ENCODE measurements at places on chromosomes 2 and 18. TPM values are rescaled to one million over a fixed set of nuclear protein-coding genes. Genes with fewer than 3 reads are reported as not detected.

GRCh38 chr2:14428056-14428455 is 204.5 kb upstream of the LRATD1 start:
- no peak for DNase-seq

DNA sequence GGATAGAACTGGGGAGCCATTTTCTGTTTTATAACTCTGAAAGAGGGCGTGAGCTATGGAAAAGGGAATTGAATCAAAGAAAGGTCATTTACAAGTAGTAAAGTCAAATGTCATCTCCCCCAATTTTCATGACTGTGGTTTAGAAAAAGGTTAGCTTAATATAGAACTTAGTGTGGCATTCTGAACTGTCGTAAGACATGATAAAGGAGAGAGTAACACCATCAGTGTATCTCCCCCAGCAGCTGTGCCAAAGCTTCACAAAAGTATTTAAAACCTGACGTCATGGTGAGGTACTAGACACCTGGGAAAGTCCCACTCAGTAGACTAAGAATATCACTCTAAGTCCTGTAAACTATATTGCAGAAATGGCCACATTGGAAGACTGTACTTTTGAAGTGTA is 5.8 kb upstream of the IKZF2 start:
- no peak for DNase-seq

- DNase-seq = no peak
These were observed 586.0 kb upstream of the VRK2 start for GRCh38 chr2:57460396-57461276.

DNA sequence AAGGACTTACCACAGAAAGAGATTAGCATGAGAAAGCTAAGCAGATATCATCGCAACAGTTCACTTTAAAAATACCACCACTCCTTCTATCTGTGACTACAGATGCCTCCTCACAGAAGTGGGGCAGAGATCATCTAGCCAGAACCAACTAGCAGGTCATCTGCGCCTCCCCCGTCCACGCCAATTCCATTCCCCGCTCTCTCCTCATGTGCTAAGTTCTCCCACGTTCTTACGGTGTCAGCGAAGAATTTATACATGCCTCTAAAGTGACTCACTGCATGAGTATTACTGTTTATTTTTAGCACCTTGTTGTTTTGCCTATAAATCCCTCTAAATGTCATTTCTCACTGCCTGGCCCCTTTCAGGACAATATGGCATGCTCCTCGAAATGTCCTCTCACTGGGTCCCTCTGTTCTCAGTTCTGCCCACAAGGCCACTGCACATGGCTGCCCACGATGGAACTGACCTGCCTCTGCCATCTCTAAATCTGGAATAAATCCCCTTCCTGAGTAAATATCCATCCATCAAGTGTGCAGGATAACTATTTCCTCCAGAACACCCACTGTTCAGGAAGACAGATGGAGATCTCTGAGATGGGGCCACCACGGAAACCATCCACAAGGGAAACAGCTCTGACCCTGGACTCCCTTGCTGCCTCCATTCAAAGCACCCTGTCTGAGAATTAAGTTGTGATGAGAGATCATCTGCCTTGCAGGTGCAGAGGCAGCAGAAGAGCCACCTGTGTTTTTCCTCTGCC is 137.7 kb downstream of the IRS1 start:
- peak; percentile 60 for DNase-seq

GRCh38 chr2:223176970-223177369 is 125.0 kb downstream of the KCNE4 start:
- DNase-seq = no peak

- DNase-seq = no peak
These were observed 6.1 kb downstream of the PSMD1 start for GRCh38 chr2:231062776-231063175.

DNA sequence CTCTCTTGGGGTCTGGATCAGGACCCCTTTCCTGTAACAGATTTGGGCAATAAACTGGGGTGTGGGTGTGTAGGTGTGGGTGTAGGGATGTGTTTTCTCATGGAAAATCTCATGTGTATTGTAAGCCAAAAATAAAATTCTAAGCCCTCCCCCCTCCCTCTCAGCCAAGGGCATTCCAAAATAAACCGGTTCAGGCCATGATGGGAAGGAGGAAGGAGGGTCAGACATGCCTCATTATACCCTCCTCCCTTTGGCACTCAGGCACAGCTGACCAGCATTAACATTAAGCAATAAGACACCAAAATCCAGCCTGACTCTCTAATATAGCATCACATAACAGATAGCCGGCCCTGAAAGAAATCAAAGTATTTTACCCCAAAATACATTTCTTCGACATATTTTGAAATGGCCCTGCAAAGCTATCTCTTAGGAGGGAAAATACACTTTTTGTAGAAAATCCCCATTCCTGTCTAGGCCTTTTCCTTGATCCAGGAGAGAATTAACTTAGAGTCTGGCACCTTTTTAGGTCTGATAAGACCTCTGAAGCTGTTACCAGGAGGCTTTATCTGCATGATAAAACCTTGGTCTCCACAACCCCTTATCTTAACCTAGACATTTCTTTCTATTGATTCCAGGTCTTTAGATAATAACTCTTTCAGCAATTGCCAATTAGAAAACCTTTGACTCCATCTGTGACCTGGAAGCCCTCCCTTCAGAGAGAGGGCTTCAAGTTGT is 128.7 kb upstream of the COL5A2 start:
- DNase-seq = no peak

GRCh38 chr2:105404736-105405135 is 5.9 kb upstream of the FHL2 start:
- DNase-seq = no peak

- no peak for DNase-seq
These were observed 246.6 kb upstream of the SP5 start for GRCh38 chr2:170468557-170468956.

DNA sequence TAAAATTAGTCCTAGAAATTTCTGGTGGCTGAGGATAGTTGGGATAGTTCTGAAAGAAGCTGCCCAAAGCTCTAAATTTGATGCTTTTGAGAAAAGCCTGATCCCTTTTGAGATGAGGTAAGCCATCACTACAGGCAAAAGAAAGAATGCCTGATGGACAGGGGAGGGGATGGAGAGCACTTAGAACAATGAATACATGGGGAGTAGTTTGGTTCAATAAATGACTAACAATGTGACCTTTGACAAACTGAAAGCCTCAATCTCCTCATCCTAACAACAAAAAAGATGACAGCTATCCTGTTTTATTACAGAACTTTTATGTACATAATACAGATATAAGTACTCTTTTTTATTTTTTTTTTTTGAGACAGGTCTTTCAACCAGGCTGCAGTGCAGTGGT is 42.7 kb downstream of the GFPT1 start:
- DNase-seq = no peak

GRCh38 chr2:202327858-202328257 is 48.3 kb upstream of the BMPR2 start:
- no peak for DNase-seq

- DNase-seq = no peak
These were observed 16.3 kb upstream of the ARHGEF4 start for GRCh38 chr2:130820279-130820861.

DNA sequence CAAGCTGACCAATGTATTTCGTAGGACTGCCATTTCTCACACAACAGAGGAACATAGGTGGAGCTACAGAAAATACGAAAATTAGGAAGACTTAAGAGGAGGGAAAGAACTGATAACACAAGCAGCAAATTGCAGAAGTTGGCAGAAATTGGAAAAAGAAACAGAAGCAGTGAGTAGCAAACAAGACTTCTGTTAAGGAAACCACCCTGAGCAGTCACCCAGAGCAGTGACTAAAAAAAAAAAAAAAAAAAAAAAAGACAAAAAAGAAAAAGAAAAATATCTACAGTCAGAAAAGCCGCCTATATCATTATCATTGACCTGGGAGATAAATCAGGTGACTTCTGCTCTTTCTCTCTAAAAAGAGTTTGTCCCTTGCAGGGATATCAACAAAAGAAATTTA is 21.4 kb downstream of the STK17B start:
- DNase-seq = no peak

GRCh38 chr2:176278927-176279326 is 9.7 kb downstream of the MTX2 start:
- no peak for DNase-seq

GRCh38 chr2:231785822-231786176 is 446 bp upstream of the COPS7B start:
- no peak for DNase-seq

GRCh38 chr2:239181903-239182581 is 218.8 kb downstream of the HDAC4 start:
- peak; percentile 67 for DNase-seq

- DNase-seq = no peak
These were observed 34.5 kb upstream of the HTR2B start for GRCh38 chr2:231159306-231159705.

- no peak for DNase-seq
These were observed 57.9 kb upstream of the FRZB start for GRCh38 chr2:182924306-182924705.

GRCh38 chr2:121368155-121368554 is 83.2 kb upstream of the TFCP2L1 start:
- DNase-seq = no peak

DNA sequence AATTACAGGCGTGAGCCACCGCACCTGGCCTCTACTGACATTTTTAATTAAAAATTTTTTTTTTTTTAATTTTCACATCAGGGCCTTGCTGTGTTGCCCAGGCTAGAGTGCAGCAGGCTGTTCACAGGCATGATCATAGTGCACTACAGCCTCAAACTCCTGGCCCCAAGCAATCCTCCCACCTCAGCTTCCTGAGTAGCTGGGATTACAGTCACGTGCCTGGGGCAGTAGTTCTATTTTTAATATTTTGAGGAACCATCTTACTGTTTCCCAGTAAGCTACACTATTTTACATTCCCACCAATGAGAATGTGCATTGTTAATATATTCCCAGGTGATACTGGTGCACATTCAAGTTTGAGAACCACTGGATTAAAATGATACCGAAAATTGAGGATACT is 92.7 kb downstream of the WDSUB1 start:
- DNase-seq = no peak

- no peak for DNase-seq
These were observed 139.5 kb downstream of the LRRC30 start for GRCh38 chr18:7370375-7370774.

- no peak for DNase-seq
These were observed 13.8 kb downstream of the FOSL2 start for GRCh38 chr2:28406276-28407096.

GRCh38 chr2:15377202-15377601 is 183.9 kb downstream of the NBAS start:
- DNase-seq = no peak

- no peak for DNase-seq
These were observed 1.6 kb downstream of the SETBP1 start for GRCh38 chr18:44682201-44682870.

The POTEC gene
- polyA plus RNA-seq = 0.09 TPM

The MIB1 gene
- 61.5 TPM for polyA plus RNA-seq

The PSMA8 gene
- polyA plus RNA-seq = not detected

The GPAT2 gene
- polyA plus RNA-seq = 4.0 TPM

The ATP6V1C2 gene
- polyA plus RNA-seq = 10.7 TPM

The LNPK gene
- polyA plus RNA-seq = 23.7 TPM

The LCT gene
- polyA plus RNA-seq = 0.04 TPM

The SP140L gene
- polyA plus RNA-seq = 7.6 TPM

The FAM161A gene
- 30.4 TPM for polyA plus RNA-seq

The HOXD3 gene
- polyA plus RNA-seq = 32.8 TPM

The ATG16L1 gene
- 23.8 TPM for polyA plus RNA-seq

The GPR75 gene
- polyA plus RNA-seq = 4.8 TPM

The ITGA4 gene
- polyA plus RNA-seq = 28.1 TPM

The IFIH1 gene
- 7.6 TPM for polyA plus RNA-seq

The STARD6 gene
- polyA plus RNA-seq = 0.27 TPM

Measured in renal pelvis (tissue), 12 donors.